Renal cortical epithelial cell (primary cell): ENCODE measurements at places on chromosomes 1 and 21.

DNA sequence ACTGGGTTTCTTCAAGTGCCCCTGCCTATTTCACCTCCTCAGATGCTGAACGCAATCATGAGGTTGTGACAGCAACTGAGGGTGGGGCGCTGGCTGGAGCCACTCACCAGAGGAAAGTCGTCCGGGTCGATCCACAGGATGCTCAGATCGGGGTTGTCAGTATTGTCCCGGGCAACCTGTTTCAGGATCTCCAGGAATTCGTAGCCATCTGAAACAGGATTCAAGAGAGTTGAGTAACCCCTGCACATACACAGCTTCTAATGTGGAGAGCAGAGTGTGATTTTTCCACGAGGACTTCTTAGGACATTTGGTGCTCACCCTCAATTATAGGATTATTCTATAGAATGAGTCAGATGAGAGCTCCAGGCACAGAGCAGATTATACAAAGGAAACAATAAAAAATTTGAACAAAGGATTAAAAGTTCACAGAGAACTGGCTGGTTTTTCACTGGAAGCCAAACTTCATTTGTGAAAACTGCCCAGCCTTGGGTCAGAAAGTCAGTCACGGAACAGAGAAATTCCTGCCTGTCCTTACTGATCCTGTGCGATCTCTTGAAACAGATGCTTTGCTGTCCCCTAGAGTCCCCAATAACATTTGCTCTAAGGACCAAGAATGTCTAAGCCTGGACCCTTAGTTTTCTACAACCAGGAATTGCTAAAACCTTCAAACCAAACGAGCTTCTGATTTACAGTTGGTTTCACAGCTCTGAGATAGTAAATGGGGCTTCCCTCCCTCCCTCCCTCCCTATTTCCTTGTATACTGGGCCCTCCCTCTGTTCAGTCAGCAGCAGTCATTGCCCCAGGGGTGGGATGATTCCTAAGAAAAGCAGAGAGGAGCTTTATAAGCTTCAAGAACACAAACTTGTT, 63.2 kb downstream of the CASQ2 start:
- peak; percentile 8 for DNase-seq

GRCh38 chr1:112325504-112325903, 70.5 kb upstream of the CTTNBP2NL start:
- no peak for DNase-seq

GRCh38 chr1:164518692-164519332, 40.2 kb upstream of the PBX1 start:
- DNase-seq = no peak

DNA sequence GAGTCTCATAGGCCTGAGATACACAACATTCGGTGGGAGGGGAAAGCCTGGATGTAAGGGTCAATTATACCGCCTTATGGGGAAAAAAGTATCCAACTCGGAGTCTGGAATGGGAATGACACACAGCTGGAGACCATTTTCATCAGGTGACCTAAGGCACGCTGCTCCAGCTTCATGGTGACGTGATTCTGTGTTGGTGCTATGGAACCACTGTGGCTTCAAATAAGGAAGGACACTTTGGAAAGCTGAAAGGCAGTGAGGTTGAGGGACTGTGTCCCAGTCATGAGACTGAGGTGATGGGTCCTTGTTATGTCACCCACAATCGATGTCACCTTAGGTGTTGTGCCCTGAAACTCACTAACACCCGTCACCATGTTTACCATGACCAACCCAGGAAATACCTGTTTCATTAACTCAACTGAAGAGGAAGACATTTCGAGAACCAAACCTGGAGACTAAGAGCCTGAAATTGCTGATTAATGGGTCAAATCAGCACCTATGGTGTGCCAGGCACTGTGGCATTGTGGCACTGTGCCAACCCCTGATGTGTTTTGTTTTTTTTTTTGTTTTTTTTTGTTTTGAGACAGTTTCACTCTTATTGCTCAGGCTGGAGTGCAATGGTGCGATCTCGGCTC, 54.5 kb downstream of the IRF2BP2 start:
- DNase-seq = no peak

DNA sequence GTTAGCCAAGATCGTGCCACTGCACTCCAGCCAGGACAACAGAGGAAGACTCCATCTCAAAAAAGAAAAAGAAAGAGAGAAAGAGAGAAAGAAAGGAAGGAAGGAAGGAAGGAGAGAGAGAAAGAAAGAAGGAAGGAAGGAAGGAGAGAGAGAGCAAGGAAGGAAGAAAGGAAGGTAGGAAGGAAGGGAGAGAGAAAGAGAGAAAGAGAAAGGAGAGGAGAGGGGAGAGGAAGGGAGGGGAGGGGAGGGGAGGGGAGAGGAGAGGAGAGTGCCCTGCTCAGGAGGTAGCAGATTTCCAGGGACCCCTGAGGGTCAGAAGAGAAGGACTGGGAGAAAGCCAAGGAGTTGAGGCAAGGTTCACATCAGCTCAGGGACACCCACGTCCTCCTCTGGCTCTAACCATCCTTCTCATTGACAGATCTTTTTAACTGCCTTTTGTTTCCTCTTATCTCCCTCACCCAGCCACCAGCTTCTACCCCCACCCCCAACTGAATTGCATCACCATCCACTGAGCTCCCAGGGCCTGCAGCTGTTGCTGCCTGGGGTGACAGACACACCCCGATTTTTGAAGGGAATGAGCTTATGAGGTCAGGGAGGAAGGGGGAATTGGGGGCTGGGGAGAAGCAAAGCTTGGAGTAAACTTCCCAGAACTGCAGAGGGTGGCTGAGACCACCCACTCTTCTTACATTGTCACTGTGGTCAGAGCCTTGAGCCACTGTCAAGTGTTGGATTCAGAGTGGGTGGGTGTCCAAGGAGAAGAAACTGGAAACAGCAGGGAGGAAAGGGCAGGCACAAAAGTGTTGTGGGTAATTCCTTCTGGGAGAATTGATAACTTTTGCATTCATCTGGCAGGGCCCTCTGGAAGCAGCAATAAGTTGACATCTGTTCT, 91.6 kb downstream of the GLUL start:
- DNase-seq = no peak

- no peak for DNase-seq
Measured at GRCh38 chr1:225449774-225450173, 21.9 kb upstream of the LBR start.
